ENCODE measurements at places on chromosomes 12 and 14.

DNA sequence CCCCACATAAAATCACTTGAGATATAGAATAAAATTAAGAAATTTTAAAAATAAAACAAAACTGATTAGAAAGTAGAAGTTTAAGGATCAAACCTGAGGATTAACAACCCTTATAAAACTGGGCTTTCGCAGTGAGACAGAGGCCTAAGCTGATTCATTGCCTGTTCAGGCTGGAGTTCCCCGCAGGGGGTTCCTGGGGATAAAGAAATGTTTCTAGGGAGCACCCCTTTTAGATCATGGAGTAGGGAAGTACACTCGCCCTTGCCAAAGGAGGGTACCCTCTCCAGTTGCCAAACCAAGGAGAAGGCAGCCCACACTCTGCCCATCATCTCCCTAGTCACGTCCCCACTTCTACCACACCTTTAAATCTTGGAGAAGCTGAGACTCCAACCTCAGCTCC is 6.8 kb downstream of the GLIPR1 start:
- no peak for DNase-seq

DNA sequence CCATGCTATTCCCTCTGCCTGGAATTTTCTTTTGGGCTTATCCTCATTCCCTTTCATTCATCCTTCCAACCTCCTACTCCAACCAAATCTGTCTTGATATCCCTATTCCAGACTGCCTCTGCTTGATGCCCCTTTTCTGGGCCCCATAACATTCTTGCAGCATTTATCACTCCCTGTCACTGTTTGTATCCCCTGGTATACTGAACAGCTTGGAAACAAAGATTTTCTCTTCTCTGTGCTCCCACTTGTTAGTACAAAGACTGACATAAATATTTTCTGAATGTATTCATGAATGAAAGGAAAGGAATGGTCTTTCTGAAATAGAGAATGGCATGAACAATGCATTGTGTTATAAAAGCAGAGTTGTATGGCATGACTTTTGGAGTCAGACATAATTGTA is 7.5 kb downstream of the IRAK4 start:
- DNase-seq = no peak

GRCh38 chr14:50388256-50388931 is 8.3 kb downstream of the CDKL1 start:
- no peak for DNase-seq

- DNase-seq = no peak
Observed at GRCh38 chr12:40644708-40645107, 47.5 kb upstream of the CNTN1 start.

GRCh38 chr14:93733631-93734030 is 54.7 kb downstream of the PRIMA1 start:
- DNase-seq = no peak

DNA sequence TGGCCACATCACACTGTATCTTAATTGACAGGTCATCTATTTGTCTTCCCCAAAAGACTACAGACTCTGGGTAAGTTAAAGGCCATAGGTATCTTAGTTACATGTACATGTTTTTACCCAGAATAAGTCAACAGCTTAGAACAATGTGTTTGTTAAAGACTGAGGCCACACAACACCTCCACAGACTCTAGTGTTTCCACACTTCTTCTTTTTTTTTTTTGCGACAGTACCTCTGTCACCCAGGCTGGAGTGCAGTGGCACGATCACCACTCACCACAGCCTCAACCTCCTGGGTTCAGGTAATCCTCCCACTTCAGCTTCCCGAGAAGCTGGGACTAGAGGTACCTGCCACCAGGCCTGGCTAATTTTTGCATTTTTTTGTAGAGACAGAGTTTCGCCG is 1.3 kb downstream of the GPN3 start:
- no peak for DNase-seq

- DNase-seq = no peak
Observed at GRCh38 chr12:52230364-52231281, 2.4 kb upstream of the KRT7 start.

DNA sequence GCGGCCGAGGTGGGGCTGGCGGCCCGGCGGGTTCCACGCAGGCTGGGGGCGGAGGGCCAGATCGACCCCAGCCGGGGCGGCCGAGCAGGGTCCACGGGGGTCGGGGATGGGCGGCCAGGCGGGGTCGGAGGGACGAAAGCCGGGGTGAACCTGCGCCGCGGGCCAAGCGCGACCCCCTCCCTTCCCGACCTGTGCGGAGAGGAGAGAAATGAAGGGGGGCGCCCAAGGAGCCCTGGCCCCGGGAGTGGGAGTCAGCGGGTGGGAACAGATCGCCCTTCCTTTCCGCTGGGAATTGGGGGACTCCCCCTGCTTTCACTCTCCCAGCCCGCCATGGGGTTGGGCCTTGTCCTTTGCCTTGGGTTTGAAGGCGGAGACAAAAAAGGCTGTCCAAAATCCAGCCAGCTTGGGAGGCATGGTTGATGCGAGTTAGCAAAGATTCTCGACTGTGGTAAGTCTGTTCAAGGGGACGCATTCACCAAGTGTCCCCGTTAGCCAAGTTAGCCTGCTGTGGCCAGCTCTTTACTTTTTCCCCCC is 559 bp upstream of the CKAP4 start:
- DNase-seq = peak; percentile 85

DNA sequence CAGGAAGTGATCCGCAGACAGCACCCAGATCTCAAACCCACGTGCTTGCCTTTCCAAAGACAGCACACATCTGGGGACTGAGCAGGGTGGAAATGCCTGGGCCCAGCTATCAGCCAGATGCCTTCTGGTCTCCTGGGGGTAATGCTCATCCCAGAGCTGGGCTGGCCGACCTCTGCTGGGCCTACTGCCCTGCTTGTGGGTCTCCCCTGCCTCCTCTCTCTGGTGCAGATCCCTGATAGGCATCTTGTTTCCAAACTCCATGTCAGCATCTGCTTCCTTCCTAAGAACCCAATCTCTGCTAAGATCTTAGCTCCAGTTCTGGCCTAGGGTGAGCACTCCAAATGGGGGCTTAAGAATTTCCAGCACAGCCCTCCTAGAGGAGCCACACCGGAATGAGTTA is 1043.0 kb downstream of the VRK1 start:
- no peak for DNase-seq

- no peak for DNase-seq
Observed at GRCh38 chr14:21680072-21680471, 6.5 kb upstream of the OR4E1 start.

- no peak for DNase-seq
Observed at GRCh38 chr12:80018119-80018518, 81.2 kb upstream of the OTOGL start.

DNA sequence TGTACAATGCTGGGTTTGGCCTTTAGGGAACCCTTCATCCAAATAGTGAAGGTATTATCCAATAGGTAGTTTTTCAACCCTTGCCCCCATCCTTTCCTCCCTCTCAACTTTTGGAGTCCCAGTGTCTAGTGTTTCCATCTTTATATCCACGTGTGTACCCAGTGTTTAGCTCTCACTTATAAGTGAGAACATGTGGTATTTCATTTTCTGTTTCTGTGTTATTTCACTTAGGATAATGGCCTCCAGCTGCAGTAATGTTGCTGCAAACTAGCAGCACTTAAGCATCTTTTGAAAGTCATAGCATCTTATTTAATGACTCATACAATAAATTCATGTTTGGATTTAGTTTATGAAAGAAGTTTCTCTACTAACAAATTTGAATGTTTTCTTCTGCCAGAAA is 442.5 kb downstream of the NELL2 start:
- no peak for DNase-seq

GRCh38 chr14:30114051-30114450 is 186.4 kb upstream of the PRKD1 start:
- DNase-seq = no peak

DNA sequence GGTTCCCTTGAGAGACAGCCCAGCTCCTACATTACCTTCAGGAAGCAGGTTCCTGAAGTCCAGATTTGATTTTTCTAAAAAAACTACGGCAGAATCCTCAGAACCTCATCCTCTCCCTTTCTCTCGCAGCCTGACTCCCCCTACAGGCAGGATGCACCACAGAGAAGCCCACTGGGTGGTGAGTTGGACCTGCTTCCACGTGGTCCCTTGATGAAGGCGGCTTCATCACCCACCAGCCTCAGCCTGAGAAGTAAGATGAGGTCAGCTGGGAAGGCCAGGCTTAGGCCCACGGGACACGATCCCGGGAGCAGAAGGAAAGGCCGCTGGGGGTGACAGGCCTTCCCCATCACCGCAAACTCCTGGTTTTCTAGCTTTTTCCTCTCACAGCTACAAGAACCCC is 83.0 kb downstream of the ACTN1 start:
- no peak for DNase-seq

GRCh38 chr12:58346032-58346632 is 404.8 kb downstream of the ATP23 start:
- DNase-seq = no peak

- DNase-seq = no peak
Observed at GRCh38 chr12:45587877-45588533, 141.5 kb upstream of the ARID2 start.

- no peak for DNase-seq
Observed at GRCh38 chr12:32252199-32253073, 145.8 kb downstream of the BICD1 start.

- DNase-seq = no peak
Observed at GRCh38 chr12:109281452-109281851, 27.6 kb downstream of the FOXN4 start.

DNA sequence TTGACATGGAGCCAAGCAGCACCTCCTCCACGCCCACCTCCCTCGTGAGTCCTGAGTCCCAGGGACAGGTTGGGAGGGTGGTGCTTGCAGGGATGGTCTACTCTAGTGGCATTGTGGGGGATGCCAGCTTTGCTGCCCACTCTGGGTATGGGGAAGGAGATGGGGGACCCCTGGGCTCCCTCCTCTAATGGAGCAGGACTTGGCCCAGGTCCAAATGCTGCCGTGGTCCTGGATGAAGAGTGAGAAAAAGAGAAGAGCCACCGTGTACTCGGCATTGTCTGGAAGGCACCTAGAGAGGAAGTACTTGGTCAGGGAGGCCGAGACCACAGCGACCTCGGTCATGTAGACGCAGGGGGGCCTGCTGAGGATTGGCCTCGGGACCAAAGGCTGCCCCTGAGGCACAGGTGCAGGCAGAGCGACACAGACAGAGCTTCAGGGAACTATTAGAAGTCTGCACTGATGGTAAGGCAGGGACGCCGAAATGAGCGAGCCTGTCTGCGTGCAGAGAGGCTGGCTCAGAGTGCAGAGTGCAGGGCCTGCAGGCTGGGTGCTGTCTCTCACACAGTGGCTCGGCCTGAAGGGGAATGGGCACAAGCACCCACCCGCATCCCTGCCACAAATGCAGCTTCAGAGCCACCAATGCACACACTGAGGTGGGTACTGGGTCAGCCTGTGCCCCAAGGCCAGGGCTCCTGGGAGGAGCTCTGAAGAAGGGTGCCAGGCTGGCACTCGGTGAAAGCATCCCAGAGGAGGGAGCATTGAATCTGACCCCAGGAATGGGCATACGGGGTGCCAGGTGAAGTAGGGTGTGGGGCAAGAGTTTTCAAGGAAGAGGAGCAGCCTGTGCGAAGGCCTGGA is 17.4 kb downstream of the NGB start:
- no peak for DNase-seq

GRCh38 chr12:87020071-87020470 is 763.9 kb upstream of the MGAT4C start:
- no peak for DNase-seq

DNA sequence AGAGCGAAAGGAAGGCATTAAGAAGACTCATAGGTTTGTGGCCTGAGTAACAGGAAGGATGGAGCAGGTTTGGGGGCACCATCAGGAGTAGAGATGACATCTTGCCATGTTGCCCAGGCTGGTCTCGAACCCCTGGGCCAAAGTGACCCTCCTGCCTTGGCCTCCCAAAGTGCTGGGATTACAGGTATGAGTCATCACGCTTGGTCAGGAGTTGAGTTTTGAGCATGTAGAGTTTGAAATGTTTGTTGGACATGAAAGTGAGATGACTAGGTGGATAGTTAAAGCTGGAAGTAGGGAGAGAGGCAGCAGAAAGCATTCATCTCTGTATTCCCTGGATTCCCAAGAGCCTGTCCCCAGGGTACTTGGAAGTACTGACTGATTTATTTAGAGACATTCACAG is 112.6 kb downstream of the ERC1 start:
- DNase-seq = no peak

DNA sequence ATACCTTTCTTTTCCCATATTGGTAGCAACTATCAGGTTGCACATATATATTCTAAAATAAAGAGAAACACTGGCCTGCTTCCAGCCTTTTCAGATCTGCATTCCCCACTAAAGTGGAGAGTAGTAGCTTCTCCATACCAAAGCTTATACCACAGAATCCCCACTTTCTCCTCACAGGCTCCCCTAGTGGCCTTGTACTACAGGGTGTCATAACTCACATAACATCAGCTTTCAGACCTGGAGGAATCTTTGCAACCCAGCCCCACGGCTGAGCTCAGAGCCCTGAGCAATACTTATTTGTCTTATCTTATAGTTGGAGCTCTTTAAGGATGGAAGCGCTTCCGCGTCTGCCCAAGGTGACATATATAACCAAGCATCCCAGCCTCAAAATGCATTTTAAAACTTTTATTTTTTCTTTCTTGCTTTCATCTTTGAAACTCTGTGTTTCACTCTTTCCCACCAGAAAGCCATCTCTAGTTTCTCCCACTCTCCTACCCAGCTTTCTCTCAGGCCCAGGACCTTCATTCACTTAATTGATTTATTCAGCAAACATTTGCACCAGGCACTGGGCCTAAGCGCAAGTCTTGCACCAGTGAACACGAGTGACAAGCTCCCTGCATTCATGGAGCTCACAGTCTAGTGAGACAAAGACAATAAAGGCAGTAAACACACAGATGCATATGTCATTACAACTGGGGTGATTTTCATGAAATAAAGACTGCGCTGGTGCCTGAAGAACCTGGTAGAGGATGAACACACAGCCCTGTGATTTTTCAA is 254.7 kb downstream of the IPO8 start:
- DNase-seq = no peak

- no peak for DNase-seq
Observed at GRCh38 chr14:89498878-89499277, 81.8 kb upstream of the FOXN3 start.

DNA sequence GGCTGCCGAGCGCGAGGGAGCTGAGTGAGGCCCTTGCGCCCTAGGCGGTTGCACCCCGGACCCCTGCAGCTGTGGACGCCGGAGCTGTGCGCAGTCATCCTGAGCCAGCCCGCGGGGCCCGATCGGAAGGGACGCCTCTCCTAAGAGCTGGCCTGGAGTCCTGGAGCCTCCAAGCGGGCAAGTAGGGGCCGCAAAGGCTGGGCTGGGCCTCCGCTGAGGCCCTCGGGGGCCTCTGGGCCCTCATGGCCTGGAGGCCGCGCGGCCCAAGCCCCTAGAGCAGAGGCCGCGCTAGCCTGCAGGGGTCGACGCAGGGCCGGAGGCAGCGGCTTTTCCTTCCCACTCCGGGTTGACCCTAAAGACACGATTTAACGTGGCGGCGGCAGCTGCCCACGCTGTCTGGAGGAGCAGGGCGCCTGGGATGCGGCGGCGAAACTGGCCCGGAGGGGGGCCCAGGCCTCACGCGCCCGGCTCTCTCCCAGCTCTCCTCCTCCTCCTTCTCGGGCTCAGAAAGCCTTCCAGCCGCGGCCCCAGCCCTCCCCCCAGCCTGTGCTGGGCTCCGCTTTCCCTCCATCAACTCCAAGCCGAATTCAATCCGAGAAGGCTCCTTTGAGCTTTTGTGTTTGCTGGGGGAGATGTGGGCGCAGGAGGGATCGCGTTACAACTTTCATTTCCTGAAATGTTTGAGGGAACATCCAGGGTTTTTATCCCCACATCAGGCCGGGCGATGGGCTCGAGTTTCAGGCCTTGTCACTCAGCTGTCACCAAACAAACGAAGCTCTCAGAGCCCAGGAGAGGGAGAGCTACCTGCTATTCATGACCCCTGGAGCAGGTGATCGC is 11.6 kb downstream of the SIX1 start:
- DNase-seq = peak; percentile 88
